8988T (cell line): ENCODE measurements at places on chromosomes 2 and 18.

DNA sequence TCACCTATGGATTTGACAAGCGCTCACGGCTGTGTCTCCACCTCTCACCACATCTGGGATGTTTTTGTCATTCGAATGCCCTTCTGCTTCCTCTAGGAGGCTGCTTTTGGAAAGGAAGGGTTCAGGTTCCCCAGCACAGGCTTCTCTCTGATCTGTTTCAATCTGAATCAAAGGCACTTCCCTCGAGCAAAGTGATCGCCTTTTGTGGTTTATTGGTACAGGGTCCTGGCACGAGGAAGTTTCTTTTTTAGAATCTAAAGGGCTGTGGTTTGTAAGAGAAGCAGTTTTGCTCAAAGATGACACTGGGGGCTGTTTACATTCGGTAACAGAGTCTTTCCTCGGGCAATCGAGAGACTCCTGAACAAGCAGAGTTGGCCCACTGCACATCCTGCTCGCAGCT is 145.0 kb downstream of the DAW1 start:
- no peak for DNase-seq

GRCh38 chr2:190663839-190664238 is 15.0 kb downstream of the NAB1 start:
- DNase-seq: no peak

- DNase-seq: no peak
These were observed 159.9 kb downstream of the PDE1A start for GRCh38 chr2:182266909-182267308.

- no peak for DNase-seq
These were observed 12.6 kb upstream of the SATB2 start for GRCh38 chr2:199470361-199470671.

DNA sequence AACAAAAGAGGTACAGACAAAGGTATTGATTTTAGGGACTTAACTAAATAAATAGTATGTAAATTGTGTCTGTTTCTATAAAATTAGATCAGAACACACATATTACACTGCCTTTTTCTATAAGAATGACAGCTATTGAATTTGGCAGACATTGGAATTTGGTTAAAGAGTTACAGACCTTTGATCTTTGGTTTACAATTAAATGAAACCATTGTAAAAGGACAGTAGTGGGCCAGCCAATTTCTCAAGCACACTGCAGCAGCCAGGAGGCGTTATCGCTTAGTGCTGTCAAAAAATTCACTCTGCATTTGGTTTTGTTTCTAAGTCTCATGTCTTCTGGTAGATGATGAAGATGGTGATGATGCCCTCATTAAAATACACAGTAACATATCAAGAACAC is 175.9 kb downstream of the NR4A2 start:
- no peak for DNase-seq

DNA sequence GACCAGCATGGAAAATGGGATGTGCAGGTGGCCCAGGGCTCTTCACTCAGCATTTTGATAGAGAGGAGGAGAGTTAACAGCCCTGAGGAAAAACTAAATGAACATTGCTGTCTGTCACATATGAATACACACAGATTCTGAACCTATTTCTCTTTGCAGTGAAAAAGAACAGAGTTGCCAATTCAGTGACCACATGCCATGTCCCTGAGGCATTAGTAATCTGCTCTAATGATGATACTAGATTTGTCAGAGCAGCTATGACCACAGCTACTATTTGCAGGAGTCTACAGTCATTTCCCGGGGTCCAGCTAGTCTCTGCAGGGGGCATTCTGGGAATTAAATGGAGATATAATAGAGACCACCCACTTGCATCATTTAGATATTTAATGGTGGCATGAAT is 267.6 kb downstream of the TMX3 start:
- no peak for DNase-seq
